DMS53 (cell line): ENCODE measurements at places on chromosomes 2 and 18.
A peak's percentile ranks its signal among the peaks of the same experiment; 100 is the strongest.

- DNase-seq: no peak
Measured at GRCh38 chr2:32425719-32426141, 68.9 kb downstream of the BIRC6 start.

DNA sequence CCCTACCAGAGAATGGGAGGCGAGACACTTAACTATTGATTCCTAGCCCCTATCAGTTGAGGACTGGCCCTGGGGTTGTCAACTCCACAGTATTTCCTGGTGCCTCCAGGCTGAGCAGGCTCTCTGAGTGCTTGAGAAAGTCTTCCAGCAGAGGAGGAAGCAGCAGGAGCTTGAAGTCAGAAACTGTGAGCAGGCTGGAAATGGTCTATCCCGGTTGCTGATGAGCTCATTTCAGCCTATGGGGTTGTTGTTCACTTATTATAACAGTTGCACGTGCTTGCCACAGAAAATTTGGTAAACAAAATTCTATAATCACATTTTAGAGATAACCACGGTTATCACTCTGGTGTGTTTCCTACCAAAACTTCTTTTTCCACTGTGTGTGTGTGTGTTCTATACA, 254.7 kb upstream of the THUMPD2 start:
- no peak for DNase-seq

DNA sequence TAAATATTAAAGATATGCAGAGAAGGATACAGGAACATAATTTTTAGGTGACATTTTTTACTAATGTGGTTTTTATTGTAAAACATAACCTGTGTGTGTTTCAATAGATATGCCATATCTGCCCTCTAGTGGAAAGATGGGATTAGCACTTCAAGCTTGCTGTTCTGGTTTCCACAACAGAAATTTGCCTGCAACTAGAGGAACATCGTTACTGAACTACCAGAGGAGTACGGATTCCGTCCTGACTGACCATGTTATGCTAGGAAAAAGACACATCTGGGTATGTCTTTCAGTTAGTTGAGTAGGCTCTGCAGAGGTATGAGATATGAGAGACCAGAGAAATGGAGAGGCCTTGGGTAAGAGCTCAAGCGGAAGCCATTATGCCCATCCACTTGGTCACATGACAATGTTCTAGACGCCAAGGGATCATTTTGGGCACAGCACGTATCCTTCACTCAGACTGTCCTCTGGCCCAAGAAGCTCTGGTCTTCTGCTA, 104.9 kb downstream of the MBD2 start:
- peak; percentile 91 for DNase-seq

GRCh38 chr2:102418421-102418961, 4.5 kb upstream of the IL18RAP start:
- no peak for DNase-seq

GRCh38 chr2:9707611-9708160, 76.9 kb upstream of the YWHAQ start:
- DNase-seq: no peak

- DNase-seq: no peak
Measured at GRCh38 chr2:7109533-7109885, 192.3 kb downstream of the RNF144A start.

DNA sequence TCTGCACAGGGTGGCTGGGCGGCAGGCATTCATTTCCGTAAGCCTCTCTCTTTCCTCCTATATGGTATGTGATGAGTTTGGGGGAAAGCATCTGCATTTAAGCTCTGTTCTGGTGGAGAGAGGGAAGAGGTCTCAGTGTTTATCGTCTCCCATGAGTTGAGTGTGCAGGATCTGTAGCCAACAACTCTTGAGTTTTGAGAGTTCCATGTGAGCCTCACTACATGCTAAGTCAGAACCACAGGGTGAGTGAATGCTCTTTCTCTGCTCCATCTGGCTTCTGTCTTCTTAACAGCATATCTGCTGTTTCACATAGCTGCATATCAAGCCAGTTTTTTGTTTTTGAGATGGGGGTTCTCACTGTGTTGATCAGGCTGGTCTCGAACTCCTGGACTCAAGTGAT, 22.7 kb downstream of the RAB31 start:
- no peak for DNase-seq

- peak; percentile 44 for DNase-seq
Measured at GRCh38 chr2:23757686-23758433, 169.1 kb downstream of the ATAD2B start.

- DNase-seq: no peak
Measured at GRCh38 chr2:239291475-239292350, 109.1 kb downstream of the HDAC4 start.

DNA sequence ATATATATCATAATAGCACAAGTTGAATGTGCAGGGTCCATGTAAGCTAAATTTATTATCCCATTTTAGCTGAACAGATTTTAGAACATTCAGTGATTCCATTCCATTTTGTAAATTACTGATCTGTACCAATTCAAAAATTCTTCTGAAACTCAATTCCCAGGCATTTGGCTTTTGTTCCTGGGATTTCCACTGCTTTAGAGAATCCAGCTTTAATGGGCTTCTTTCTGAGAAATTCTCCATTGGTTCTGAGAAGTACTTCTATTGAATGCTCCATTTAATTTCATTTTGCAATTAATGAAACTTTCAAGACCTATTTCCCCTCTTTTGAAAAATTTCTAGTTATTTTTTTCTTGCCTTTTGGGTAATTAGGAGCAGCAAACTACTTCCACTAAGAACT, 36.8 kb downstream of the BCL2 start:
- DNase-seq: no peak

- no peak for DNase-seq
Measured at GRCh38 chr2:231526341-231527090, 3.7 kb downstream of the NMUR1 start.
